ENCODE measurements at places on chromosomes 1 and 21.

- no peak for DNase-seq
These were observed 193.5 kb downstream of the RWDD3 start for GRCh38 chr1:95427525-95427924.

GRCh38 chr21:17351766-17352165 lies 161.1 kb upstream of the CXADR start:
- no peak for DNase-seq

DNA sequence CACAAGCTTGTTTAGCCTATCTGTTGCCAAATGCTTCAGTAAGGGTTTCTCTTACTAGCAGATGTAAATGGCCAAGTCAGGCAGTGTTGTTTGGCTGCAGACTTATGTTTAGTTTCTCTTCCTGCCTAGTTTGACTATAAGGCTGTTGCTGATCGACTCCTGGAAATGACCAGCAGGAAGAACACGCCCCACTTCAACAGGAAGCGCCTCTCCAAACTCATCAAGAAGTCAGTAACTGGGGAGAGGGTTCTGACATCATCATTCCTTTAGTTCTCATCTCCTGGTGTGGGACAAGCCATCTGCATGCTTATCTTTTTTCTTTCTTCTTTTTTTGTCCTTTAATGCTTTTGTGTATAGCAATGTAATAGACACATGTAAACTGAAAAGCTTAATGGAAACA lies 25.1 kb downstream of the RRP1B start:
- no peak for DNase-seq

- DNase-seq: no peak
These were observed 78.8 kb downstream of the TRABD2B start for GRCh38 chr1:47918257-47918867.

All from stimulated activated CD8-positive, alpha-beta memory T cell treated with anti-CD3 and anti-CD28 coated beads, Interleukin-12 subunit alpha, Interleukin-12 subunit beta, amount 100 ng/mL, for 1 hour (primary cell).